ENCODE measurements at places on chromosomes 5 and 9. TPM values are rescaled to one million over a fixed set of nuclear protein-coding genes. Genes with fewer than 3 reads are reported as not detected.

DNA sequence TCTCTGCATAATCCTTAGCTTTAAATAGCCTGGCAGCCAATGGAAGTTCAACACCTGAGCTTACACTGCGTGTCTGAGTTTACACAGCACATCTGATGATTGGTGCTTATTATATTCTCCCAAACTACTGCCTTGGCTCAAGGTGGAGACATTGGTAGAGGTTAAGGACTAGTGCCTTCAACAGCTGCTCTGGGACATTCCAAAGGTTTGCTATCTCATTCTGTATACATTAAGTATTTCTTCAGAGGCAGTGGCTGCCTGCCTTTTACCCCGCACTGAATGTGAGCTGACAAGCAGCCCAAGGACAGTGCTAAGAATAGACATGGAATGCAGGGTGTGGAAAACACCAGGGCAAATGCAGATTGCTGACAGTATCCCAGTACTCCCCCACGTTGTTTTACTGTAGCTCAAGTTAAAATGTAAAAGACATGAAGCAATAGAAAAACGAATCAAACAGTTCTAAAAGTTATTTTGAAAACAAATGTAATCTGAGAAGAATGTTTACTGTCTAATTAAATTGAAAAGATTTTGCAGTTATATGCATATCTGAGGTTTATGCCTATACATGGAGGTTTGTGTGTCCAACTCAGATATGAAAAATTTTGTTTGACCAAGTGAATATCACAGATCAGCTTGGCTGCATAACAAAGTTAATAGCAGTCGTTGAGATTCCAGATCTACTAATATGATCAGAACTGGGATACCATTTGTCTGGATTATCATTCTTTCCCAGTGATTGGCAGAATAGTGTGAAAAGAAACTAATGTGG, 1.8 kb downstream of the HSPB3 start:
- DNase-seq: peak; percentile 72

Gene KIF24
- total RNA-seq: 4.3 TPM

DNA sequence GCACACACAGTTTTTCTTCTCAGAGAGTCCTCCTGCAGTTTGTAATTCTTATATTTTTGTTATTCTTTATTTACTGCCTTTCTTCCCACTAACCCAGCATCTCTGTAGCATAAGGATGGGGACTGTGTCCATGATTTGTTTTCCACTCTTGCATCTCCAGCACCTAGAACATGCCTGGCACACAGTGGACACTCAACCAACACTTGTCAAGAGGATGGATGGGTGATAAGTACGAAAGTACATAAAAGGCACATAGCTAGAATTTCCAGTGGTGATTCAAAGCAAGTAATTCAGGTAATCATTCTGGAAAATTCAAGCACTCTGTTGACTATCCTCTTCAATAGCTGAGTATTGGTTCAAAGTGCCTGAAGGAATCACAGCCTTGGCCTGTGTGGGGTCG, 60.2 kb upstream of the TRIO start:
- DNase-seq: no peak

Gene PIP5KL1
- 9.0 TPM for total RNA-seq

GRCh38 chr9:93096131-93096802, at the start of gene CARD19:
Gene CARD19, plus strand, starts transcription at chr9:93096217. Its CDS starts 129 bp downstream, at chr9:93096346.
- DNase-seq: peak; percentile 47

DNA sequence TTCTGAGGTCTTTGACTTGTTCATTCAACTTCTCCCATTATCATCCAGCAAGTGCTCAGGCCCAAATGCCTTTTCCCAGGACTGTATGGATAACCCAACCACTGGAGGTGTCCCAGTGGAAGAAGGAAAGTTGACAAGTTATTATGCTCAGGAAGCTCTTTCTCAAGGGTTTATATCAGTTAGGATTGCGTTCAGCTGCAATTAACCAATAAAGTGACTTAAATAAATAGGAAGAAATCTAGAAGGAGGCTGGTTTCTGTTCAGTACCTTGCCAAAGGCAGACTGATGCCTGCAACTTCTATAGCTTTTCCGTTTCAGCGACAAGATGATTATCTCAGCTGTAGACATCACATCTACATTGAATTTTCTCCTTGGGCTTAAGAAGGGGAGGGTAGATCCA, 52.1 kb downstream of the ENC1 start:
- no peak for DNase-seq

Gene PDE6A
- total RNA-seq: 0.06 TPM

DNA sequence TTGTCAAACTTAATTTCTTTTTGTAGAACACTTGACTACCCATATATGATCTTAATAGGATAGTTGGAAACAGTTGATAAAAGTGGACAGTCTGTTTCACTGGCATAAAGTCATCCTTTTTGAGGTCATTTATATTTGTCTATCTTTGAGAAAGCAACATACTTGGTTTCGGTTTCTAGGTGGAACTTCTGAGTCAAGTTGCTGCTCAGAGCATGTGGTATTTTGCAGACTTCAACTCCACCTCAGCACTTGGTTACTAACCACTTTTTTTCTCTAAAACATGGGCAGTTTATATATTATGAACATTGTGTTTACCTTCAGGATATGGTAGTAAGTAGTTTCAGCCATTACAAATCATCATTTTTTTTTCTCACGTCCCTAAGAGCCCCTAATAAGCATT, 1749.0 kb upstream of the C9orf72 start:
- DNase-seq: no peak

Gene GRIA1
- 12.5 TPM for total RNA-seq

Gene CDO1
- total RNA-seq: 31.7 TPM

- no peak for DNase-seq
Measured at GRCh38 chr5:90193185-90193822, 216.3 kb downstream of the CETN3 start.

DNA sequence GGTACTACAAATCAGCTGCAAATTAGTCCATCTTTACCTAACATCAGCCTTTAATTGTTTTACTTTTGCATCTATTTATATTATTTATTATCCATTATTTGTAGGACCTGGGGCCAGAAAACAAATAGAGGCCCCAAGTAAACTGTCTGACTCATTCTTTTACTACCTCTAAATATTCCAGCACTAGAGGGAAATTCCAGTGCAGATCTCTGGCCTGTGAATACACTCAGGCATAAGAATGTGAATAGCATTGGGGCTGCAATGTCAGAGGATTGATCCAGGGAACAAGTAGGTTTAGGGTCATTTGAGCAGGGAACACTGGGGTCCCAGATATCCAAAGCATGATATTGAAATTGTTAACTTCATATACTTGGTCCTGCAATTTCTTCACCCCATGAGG, 176.6 kb upstream of the TYRP1 start:
- DNase-seq: no peak

GRCh38 chr9:99824378-99825171, 2.9 kb downstream of the NR4A3 start:
- DNase-seq: peak; percentile 36

Gene FOXD4
- total RNA-seq: 0.34 TPM

Gene PCDHGA1
- total RNA-seq: 0.71 TPM

DNA sequence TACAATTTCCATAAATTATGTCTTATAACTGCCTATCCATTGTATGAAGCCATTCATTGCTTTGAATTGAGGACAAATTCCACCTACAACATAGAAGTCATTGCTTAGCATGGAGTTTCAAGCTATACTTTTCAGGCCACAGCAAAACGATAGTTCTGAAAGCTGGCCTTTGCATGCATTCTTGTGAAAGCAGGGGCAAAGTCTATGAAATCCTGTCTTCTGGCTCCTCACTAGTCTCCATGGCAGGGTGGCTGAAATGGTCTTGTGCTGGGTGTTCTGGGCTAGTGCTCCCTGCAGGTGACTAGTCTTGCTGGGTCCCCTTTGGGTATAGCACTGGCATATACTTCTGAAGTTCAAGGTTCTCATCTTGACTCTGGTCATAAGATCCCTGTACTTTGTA, 353.9 kb upstream of the ZNF608 start:
- no peak for DNase-seq

- DNase-seq: peak; percentile 58
Measured at GRCh38 chr5:72555871-72556270, 48.7 kb upstream of the ZNF366 start.

- no peak for DNase-seq
Measured at GRCh38 chr5:134148316-134148715, 28.4 kb downstream of the SKP1 start.

Gene LAMC3
- 24.3 TPM for total RNA-seq

DNA sequence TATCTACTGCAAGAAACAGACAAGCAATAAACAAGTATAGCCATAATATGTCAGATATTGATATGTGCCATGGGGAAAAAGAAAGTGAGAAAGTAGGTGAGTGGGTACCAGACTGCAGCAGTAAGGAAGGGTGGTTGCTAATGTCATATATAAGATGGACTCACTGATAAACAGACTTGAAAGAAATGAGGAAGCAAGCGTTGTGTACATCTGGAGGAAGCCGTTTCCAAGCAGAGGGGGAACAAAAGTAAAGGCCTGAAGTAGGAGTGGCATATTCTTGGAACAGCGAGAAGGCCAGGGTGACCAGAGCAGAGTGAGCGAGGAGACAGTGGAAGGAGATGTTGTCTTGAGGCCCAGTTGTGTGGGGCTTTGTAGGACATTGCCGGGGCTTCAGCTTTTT, 142.2 kb upstream of the MAP3K1 start:
- DNase-seq: no peak

GRCh38 chr9:113638897-113639296, 175.4 kb downstream of the RGS3 start:
- no peak for DNase-seq

- no peak for DNase-seq
Measured at GRCh38 chr5:116135344-116135743, 50.5 kb downstream of the COMMD10 start.

GRCh38 chr5:16889972-16890519, 46.0 kb downstream of the MYO10 start:
- peak; percentile 42 for DNase-seq

Gene LYSMD3
- total RNA-seq: 18.0 TPM

DNA sequence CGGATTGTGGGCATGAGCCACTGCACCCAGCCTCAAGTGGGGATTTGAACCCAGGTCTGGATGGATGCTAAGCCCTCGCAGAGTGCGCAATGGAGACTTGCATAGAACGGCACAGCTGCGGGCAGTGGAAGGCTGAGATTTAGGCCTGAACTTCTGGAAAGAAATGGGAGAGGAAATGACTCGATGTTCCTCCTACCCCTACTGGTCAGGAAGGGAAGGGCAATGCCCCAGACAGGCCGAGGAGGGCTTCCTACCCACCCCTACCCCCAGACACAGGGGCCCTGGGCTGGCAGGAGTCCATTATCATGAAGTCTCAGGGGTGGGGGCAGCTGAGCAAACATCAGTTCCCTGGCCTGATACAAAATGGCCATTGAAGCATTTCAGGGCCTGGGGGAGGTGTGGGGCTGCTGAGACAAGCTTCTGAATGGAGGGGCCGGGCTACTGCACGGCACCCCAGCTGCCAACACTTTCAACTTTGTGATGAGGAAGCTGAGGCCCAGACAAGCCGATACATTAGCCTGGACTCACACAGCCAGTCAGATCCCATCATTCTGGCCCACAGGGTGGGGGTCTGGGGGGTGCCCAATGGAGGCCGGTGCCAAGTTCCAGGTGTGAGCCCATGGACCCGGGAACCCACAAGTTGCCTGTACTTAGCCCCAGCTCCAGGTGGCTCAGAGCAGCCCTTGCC, 13.5 kb upstream of the WDR38 start:
- DNase-seq: peak; percentile 58

Gene IL5
- not detected for total RNA-seq

Gene ZFP2
- 1.5 TPM for total RNA-seq

GRCh38 chr5:7181841-7182240, 214.1 kb upstream of the ADCY2 start:
- no peak for DNase-seq

- DNase-seq: no peak
Measured at GRCh38 chr5:23402585-23402984, 104.8 kb upstream of the PRDM9 start.

GRCh38 chr9:7827792-7828191, 28.2 kb upstream of the DMAC1 start:
- no peak for DNase-seq

DNA sequence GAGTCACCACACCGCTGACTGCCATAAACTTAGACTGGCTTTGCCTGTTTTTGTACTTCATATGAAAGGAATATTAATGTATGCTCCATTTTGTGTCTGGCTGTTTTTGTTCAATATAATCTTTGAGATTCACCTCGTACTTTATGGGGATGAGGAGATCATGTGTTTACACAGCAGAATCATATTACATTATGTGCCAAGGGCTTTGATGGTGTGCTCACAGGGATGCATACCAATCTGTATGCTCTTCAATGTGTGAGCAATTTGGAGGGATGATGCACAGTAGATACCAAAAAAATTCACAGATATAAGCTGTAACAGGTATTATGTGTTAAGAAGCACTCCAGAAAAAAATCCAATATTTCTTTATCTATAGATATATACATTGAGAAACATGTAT, 113.7 kb downstream of the GABRB2 start:
- DNase-seq: no peak

DNA sequence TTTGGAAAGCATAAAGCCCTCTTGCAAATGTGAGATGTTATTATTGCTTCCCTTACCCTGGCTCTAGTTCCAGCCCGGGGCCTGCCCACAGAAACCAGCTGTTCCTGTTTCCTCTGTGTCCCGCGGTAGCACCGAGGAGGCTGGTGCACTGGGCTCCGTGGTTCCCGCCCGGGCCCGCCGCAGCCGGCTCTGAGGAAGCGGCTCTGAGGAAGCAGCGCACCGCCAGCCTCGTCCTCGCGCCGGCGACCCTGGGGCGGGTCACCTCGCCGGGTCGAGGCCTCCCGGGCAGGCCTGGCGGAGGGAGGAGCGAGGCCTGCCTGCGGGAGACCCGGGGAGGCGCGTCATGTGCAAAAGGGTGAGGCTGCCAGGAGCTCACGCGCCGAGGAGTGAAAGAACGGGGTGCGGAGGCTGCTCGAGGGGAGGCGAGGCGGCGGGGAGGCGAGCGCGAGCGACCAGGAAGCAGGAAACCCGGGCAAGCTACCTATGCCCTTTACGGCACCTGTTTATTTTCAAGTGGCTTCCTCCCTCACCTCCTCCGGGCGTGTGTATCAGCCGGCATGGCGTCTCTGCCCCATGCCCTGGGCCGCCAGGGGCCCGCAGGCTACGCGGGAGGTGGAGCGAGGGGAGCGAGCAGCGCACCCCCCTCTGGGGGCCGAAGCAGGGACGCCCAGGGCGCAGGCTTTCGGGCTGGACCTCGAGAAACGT, 61.3 kb upstream of the MEGF10 start:
- peak; percentile 46 for DNase-seq

GRCh38 chr5:120146787-120147186, 317.3 kb upstream of the PRR16 start:
- DNase-seq: no peak

Gene PIP5K1B
- 20.4 TPM for total RNA-seq

- DNase-seq: no peak
Measured at GRCh38 chr5:91408710-91409109, 25.6 kb upstream of the ARRDC3 start.

Measured in lung (tissue), 17 donors.